Activated CD4-positive, CD25-positive, alpha-beta regulatory T cell (primary cell): ENCODE measurements at places on chromosomes 3 and 15.

- no peak for DNase-seq
These were observed 138.8 kb upstream of the TLE3 start for GRCh38 chr15:70236341-70237086.

- no peak for DNase-seq
These were observed 65.1 kb upstream of the TBL1XR1 start for GRCh38 chr3:177262396-177262795.

GRCh38 chr3:31958701-31959152, 22.3 kb downstream of the OSBPL10 start:
- no peak for DNase-seq

- no peak for DNase-seq
These were observed 62.1 kb downstream of the NCEH1 start for GRCh38 chr3:172648747-172649146.

- no peak for DNase-seq
These were observed 1081.5 kb downstream of the PLOD2 start for GRCh38 chr3:145079436-145079835.

- DNase-seq: no peak
These were observed 41.3 kb downstream of the CHDH start for GRCh38 chr3:53804697-53805462.
